Stimulated activated CD4-positive, alpha-beta T cell treated with anti-CD3 and anti-CD28 coated beads, Interleukin-4, amount 100 ng/mL, for 24 hours (primary cell): ENCODE measurements at places on chromosomes 5 and 9.

- no peak for DNase-seq
These were observed 11.2 kb downstream of the KLHL9 start for GRCh38 chr9:21324047-21324446.

- no peak for DNase-seq
These were observed 21.7 kb upstream of the TCOF1 start for GRCh38 chr5:150335778-150336177.

- no peak for DNase-seq
These were observed 910 bp downstream of the ENG start for GRCh38 chr9:127853312-127854183.

GRCh38 chr5:1278656-1279442 lies 16.0 kb downstream of the TERT start:
- no peak for DNase-seq

GRCh38 chr9:23375511-23375910 lies 450.5 kb downstream of the ELAVL2 start:
- no peak for DNase-seq

- no peak for DNase-seq
These were observed 26.5 kb upstream of the BOD1 start for GRCh38 chr5:173642895-173643481.

GRCh38 chr9:107778661-107779060 lies 289.1 kb upstream of the KLF4 start:
- DNase-seq, result no peak

GRCh38 chr5:158882660-158883059 lies 217.1 kb downstream of the EBF1 start:
- DNase-seq, result no peak

GRCh38 chr5:110752953-110753352 lies 14.1 kb downstream of the SLC25A46 start:
- no peak for DNase-seq

GRCh38 chr9:94976077-94976476 lies 249.6 kb downstream of the AOPEP start:
- no peak for DNase-seq

GRCh38 chr5:6467591-6467990 lies 18.9 kb downstream of the UBE2QL1 start:
- no peak for DNase-seq

- no peak for DNase-seq
These were observed 80.9 kb downstream of the ALDH7A1 start for GRCh38 chr5:126514131-126514557.

DNA sequence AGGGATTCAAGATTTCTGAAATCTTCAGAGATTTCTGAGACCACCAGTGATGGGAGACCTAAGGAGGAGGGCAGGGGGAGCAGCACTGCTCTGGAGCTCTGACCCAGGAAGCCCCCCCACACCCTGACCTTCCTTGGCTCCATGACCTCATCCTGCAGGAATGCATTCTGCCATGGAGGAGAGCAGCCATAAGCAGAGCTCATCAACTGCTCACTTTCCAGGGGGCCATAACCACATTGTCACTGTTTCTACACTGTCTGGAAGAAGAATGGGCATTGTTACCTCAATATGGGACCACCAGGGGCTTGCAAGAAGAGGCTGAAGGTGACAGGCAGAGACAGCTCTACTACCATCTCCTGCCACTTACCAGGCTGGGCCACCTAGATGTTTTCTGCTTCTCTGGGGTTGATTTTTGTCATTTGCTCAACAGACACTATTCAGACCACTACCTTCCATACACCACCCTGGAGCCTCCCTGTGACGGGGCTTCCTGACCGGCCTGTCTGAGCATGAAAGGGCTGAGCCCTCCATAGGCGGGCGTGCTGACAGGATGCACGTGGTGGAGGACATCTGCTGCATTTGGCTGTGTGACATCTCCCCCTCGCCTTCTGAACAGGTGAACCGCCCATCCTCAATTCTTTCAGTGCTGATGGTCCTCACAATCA lies 2.3 kb upstream of the TSC1 start:
- no peak for DNase-seq

DNA sequence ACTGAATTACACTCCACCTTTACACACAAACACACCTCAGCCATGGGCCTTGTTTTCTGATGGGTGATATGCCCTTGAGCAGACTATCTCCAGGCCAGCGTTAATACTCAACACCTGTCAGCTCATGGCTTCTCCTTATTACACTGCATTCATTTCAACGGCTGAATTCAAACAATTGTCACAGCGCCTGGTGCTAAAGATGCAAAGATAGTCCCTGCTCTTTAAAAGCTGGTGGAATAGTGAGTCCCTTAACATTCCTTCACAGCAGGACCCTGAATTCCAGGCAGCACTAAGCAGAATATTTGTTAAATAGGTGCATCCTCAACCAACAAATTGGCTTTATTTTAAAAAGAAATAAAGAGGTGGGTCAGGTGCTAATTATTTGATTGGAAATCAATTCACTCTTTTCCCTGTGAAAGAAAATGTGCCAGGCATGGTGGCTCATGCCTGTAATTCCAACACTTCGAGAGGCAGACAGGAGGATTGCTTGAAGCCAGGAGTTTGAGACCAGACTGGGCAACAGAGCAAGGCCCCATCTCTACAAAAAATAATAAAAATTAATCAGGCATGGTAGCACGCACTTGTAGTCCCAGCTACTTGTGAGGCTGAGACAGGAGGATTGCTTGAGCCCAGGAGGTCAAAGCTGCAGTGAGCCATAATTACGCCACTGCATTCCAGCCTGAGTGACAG lies 155.7 kb upstream of the EFNA5 start:
- no peak for DNase-seq

GRCh38 chr5:127957183-127957582 lies 126.4 kb upstream of the SLC12A2 start:
- DNase-seq, result no peak

DNA sequence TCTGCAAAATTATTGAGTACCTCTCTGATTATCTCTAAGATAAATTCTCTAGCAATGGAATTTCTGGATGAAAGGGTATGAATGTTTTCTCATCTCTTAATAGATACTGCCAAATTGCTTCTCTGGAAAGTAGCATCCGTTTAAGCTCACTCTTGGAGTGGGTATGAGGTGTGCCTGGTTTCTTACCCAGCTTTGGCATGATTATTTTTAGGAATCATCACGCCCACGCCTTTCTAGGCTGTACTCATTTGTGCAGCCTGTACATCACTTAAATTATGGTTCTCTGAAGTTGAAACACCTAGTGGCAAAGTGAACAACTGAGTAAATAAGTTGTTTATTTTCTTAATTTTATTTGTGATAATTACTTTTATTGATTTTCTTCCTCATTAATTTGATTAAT lies 156.5 kb upstream of the IL12B start:
- no peak for DNase-seq

GRCh38 chr5:13331585-13331984 lies 612.9 kb downstream of the DNAH5 start:
- DNase-seq, result no peak

- DNase-seq, result no peak
These were observed 1.5 kb downstream of the TICAM2 start for GRCh38 chr5:115600766-115601165.

GRCh38 chr9:9819886-9820285 lies 792.9 kb downstream of the PTPRD start:
- no peak for DNase-seq

DNA sequence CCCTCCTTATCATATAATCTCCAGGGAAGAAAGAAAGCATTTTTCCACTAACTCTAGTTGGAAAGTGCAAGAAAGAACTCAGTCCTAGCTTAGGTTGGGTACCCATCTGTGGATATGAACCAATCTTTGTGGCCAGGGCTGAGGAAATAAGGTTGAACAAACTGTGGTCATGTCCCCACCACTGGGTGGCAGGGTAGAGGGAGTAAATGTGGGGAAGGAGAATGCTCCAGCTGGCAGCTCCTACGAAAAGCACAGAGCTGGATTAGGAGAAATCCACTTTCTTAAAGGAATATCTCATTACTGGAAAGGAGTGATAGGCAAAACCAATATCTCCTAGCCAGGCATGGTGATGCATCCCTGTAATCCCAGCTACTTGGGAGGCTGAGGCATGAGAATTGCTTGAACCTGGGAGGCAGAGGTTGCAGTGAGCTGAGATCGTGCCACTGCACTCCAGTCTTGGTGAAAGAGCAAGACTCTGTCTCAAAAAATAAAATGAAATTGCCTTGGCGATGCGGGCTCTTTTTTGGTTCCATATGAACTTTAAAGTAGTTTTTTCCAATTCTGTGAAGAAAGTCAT lies 175.1 kb downstream of the CCDC192 start:
- no peak for DNase-seq
